ENCODE measurements at places on chromosomes 2 and 18. TPM values are rescaled to one million over a fixed set of nuclear protein-coding genes. Genes with fewer than 3 reads are reported as not detected.
A peak's percentile ranks its signal among the peaks of the same experiment; 100 is the strongest.

GRCh38 chr18:38483326-38483725, 917.7 kb upstream of the CELF4 start:
- no peak for DNase-seq

- no peak for DNase-seq
Observed at GRCh38 chr18:9333441-9334328, 888 bp upstream of the TWSG1 start.

DNA sequence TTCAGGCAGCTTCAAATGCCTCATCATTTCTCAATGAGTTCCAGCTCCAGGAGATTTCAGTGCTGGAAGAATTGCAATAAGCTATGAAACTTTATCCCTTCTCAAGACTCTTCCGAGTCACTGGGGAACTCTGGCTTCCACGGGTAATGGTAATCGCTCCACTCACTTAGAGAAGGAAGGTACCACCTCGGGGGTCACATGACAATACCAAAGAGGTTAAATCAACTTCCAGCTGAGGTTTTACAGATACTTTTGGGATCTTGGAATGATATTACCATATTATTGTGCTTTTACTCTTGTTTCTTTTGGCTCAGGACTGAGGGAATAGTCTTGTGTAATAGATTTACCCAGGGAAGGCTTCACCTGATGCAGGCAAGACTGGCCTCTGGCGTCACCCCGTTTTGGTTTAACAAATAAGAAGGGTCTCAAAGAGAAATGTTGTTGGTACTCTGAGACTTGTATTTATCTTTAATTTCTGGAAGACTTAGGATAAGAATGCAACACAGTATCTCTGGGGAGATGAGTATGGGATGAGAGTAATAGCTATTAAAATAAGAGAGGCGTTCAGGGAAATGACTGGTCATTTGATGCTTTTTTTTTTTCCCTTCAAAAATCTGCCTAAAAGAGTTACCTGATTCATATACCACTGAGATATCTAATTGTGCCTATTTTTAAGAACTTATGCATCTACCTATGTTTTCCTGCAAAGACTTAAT, 316.9 kb upstream of the ZEB2 start:
- no peak for DNase-seq

GRCh38 chr18:34345738-34346137, 121.0 kb upstream of the NOL4 start:
- no peak for DNase-seq

DNA sequence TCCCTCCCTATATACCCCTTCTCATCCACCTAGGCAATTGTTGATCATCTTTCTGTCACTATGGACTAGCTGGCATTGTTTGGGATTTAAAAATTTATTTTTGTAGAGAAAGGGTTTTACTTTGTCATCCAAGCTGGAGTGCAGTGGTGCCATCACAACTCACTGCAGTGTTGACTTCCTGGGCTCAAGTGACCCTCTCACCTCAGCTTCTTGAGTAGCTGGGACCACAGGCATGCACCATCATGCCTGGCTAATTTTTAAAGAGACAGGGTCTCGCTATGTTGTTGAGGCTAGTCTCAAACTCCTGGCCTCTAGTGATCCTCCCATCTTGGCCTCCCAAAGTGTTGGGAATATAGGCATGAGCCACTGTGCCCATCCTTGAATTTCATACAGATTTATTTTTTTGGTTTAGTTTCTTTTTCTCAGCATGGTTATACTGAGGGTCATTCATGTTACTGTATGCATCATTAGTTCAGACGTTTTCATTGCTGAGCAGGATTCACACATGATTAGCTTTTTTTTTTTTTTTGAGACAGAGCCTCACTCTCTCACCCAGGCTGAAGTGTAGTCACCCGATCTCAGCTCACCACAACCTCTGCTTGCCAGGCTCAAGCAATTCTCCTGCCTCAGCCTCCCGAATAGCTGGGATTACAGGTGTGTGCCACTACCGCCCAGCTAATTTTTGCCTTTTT, 8.6 kb upstream of the PCARE start:
- no peak for DNase-seq

- no peak for DNase-seq
Observed at GRCh38 chr2:28697602-28698149, 54.0 kb upstream of the PPP1CB start.

- DNase-seq = no peak
Observed at GRCh38 chr2:204880928-204881327, 335.7 kb downstream of the PARD3B start.

DNA sequence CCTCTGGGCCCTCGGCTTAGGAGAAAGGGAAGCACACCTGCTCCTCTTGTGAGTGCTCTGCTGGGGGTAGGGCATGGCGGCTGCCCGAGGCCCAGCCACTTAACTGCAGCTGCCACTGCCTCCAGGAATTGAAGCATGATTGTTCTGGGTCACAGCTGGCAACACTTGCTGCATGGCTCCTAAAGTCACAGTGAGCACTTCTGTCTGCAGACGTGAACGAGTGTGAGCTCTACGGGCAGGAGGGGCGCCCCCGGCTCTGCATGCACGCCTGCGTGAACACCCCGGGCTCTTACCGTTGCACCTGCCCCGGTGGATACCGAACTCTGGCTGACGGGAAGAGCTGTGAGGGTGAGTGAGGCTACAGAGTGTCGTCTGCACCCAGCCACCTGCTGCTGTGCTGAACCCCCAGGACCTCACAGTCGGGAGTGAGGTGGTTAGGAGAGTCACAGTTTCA, 44.4 kb downstream of the FBLN7 start:
- peak; percentile 82 for DNase-seq

- DNase-seq = no peak
Observed at GRCh38 chr2:147468349-147468748, 376.5 kb upstream of the ACVR2A start.

DNA sequence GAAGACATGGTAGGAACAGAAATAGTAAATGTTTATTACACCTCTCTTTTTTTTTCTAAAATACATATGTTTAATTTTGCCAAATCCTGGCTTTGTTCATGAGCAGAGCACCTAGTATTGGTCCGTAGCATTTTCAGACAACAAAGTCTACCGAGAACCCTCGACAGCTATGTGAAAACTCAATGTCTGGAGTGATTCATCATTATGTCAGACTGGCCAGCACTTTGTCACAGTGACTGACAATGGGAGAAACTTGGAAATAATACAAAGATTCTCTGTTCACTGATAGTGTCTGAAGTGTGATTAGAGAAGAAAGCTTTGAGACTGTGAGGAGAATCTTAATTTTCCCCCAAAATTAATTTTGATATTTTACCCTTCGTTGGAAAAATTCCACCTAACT, 143.0 kb downstream of the HNMT start:
- DNase-seq = no peak

The SLC11A1 gene
- 0.19 TPM for total RNA-seq

DNA sequence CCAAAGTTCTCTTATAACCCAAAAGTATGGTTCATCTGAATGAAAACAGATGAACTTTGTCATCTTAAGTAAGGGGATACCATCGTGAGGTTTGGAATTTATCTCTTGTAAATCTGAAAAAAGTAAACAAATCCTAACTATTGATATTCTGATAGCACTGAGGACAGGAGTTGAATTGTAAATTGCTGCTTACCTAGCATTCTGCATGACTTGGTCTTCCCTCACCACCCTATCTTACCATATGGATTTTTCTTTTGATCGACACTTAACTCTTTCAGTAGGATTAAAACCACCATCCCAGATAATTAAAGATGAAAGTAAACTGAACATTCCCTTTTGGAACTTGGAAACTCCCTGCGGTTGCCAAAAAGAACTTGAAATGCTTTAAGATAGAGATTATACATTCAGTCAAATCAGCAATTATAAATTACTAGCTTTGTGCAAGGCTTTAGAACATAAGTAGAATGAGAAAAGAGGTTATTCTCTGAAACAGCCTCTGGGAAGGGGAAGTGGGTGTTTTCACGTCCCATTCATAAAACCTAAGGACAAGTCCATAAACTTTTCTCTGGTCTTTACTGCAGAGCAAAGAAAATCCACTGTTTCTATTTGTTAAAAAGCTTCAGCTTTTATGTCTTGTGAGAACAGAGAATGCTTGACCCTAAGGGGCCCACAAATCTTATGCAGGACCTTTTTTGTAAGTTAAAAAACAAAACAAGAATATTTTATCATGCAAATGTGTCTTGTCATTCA, 49.7 kb upstream of the ZNF397 start:
- no peak for DNase-seq

The DSC1 gene
- total RNA-seq = not detected

The DSG1 gene
- not detected for total RNA-seq

The KCNG3 gene
- total RNA-seq = 0.26 TPM

The DPP4 gene
- total RNA-seq = 65.4 TPM

GRCh38 chr2:169997140-169997887, 170.1 kb downstream of the UBR3 start:
- no peak for DNase-seq

DNA sequence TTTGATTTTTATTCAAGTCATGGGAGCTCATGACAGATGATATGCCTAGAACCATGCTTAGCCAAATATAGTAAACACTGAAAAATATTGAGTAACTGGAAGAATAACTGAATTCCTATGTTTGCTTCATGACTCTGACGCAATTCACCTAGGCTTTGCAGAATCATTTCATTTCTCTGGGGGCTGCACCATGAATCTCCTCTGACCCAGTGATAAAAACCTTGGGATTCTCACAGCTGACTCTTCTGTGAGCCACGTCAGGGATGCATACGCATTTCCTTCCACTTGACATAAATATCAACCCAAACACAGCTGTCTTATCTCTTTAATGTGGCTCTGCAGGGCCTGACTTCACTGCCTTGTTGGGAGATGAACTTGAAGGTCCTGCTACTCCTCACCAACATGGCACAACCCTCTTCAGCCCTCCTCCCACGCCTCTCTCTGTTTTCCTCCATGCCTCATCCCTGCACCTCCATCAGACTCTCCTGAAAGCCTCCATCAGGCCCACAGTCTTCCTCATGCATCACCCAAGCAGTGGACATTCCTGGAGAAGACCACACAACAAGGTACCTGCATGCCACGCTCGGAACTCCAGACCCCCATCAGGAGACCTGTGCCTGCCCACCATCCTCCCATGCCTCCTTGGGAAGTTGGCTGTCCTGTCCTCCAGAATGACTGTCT, 29.8 kb downstream of the COL6A3 start:
- DNase-seq = no peak

GRCh38 chr2:221501883-221502269, 70.2 kb downstream of the EPHA4 start:
- no peak for DNase-seq
